ENCODE measurements at places on chromosomes 16 and 17. TPM values are rescaled to one million over a fixed set of nuclear protein-coding genes. Genes with fewer than 3 reads are reported as not detected.

- no peak for DNase-seq
Observed at GRCh38 chr16:85348911-85349334, 236.7 kb upstream of the CIBAR2 start.

GRCh38 chr17:17180741-17181525, 25.2 kb downstream of the PLD6 start:
- no peak for DNase-seq

DNA sequence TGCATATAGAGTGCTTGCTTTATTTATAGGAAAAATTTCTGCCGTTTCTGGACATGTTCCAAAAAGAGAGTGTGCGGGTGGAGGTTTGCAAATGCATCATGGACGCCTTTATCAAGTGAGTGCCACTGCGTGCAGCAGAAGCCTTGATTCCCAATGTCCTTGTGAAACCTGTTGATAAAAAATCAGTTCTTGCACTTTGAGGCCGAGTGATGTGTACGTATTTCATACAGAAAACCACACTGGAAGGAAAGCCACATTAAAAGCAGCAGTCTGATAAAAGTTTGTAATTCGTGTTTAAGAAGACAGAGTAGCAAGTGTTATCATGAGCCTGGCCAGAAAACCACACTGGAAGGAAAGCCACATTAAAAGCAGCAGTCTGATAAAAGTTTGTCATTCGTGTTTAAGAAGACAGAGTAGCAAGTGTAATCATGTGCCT, 78.0 kb downstream of the KNOP1 start:
- DNase-seq: no peak

DNA sequence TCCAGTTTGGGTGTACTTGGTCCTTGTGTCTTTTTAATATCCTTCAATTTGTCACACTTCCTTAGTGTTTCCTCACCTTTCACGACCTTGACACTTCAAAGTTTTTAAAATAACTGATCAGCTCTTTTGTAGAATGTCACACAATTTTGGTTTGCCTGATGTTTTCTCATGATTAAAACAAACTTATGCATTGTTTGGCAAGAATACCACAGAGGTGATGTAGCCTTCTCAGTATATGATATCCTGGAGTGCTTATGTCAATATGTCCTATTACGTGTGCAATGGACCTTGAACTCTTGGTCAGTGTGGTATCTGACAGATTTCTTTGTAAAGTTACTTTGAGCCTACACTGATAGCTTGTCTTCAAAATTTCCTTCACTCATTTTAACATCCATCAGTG, 297.4 kb downstream of the CNTNAP4 start:
- DNase-seq: no peak

DNA sequence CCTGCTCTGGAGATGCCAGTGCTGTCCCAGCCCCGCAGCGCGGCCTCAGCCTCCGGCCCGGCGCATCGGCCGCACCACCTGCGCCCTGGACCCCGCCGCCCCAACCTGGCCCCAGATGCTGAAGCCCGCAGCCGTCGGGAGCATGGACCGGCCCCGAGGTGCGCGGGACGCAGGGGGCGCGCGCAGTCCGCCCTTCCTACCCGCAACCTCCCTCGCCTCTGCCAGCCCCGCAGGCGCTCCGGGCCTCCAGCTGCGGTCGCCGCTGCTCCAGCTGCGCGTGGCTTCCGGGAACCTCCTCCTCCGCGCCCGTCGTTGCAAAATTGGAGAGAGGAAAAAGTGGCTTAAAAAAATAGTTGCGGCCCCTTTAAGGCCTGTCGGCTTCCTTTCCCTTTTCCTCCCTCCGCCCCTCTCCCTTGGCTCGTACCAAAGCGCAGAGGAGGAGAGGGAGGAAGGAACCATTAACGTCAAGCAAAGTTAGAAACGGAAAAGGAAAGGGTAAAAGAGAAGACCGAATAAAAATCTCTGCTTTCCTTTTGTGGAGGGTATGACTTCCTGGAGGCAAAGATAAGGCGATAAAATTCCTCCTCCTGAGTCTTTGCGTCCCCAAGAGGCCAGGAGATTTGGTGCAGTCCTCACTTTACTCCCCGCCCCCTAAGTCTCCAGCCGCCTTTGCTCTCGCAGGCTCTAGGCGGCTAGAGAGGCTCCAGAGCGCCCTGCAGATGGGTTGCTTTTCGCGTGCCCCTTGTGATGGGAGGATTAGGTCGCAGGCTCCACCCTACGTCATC, at the start of gene CDIPT:
Gene CDIPT, minus strand, starts transcription at position 343 of the 785 bp plus-strand sequence. CDS start 369 bp downstream, outside the sequence.
- peak; percentile 96 for DNase-seq

GRCh38 chr17:17609121-17609520, 17.6 kb upstream of the PEMT start:
- no peak for DNase-seq

- no peak for DNase-seq
Observed at GRCh38 chr17:74776990-74777389, 845 bp upstream of the NAT9 start.

DNA sequence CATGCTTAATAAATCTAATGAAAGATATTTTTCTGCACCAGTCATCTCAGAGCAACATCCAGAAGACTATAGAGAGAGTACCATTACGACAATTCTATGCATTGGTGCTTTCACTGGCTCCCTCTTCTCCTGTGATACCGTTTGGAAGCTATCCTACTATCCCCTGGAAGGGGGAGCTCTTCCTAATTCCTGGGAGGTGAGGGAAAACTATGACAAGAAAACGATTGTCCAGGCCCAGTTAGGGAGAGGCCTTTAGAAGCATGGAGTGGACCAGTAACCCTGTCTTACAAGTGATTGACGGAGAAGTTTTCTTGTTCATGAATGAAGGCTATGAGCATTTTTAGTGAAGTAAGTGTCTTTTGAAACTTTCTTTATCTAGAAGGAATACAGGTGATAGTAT, 150.2 kb downstream of the TANC2 start:
- DNase-seq: no peak

DNA sequence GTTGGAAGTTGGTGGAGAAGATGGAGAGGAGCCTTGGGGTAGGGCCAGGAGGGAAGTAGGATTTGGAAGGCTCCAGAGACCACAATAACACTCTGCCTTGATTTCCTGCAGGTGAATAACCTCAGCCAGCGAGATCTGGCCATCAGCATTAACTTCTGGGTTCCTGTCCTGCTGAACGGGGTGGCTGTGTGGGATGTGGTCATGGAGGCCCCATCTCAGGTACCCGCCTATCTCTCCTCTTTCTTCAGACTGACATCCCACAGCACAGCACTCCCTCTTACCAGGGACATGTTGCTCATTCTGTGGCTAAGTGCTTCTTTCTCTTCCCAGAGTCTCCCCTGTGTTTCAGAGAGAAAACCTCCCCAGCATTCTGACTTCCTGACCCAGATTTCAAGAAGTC, 4.9 kb downstream of the COX6A2 start:
- DNase-seq: no peak

The RNF227 gene
- 2.3 TPM for total RNA-seq

The MT1X gene
- total RNA-seq: 474 TPM

The TERB1 gene
- total RNA-seq: not detected

The TELO2 gene
- total RNA-seq: 22.9 TPM

The MEIOB gene
- not detected for total RNA-seq

The CDH11 gene
- 3.4 TPM for total RNA-seq

The TSPAN10 gene
- 0.87 TPM for total RNA-seq

The PRKCA gene
- total RNA-seq: 12.0 TPM

The ASPA gene
- 0.38 TPM for total RNA-seq
